Midbrain (tissue), 1 donor: ENCODE measurements at places on chromosomes 2 and 18.

- no peak for DNase-seq
Measured at GRCh38 chr2:5019324-5019723, 672.9 kb upstream of the SOX11 start.

GRCh38 chr2:164061129-164061746 lies 325.4 kb upstream of the FIGN start:
- DNase-seq: peak; percentile 56

GRCh38 chr18:45957100-45957499 lies 10.0 kb downstream of the EPG5 start:
- DNase-seq: no peak

DNA sequence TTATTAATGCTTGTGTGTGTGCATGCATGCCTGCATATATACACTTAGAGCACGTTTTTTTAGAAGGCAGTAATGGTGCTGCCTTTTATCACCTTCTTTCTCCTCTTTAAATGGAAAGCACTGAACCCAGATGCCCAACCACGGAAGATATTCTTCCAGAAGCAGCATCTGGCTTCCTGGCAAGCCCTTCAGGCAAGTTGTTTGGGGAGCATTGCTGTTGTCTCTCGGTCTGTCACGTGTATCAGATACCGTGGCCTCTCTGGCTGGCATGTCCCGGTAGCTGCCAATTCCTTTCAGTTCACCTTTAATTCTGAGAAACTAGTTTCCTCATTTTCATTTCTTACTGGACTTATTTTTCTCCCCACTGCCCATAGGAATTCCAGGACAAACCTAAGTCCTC lies 587.8 kb downstream of the ARHGAP15 start:
- DNase-seq: no peak

DNA sequence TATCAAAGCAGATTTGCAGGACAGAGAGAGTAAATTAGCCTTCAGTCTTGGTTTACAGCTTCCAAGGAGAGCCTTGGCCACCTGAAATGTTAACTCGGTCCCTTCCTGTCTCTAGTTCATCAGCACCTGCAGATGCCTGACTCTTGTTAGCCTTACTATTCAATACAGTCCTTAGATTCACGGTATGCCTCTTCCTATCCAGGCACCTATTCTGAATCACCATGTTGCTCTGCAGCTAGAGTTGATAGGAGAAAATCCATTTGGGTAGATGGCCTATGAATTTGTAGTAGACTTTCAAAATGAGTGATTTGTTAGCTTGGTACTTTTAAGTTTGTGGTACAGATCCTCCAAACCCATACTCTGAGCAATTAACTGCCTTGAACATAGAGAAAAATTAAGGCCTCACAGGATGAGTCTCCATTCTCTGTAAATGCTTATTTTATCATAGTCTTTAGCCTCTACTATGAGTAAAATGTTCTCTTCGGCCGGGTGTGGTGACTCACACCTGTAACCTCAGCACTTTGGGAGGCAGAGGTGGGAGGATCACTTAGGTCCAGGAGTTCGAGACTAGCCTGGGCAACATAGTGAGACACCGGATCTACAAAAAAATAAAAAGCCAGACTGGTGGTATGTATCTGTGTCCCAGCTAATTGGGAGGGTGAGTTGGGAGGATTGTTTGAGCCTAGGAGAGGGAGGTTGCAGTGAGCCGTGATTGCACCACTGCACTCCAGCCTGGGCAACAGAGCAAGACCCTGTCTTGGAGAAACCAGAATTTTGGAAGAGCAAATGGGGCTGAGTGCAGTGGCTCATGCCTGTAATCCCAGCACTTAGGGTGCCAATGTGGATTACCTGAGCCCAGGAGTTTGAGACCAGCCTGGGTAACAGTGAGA lies 32.9 kb downstream of the PTCD3 start:
- DNase-seq: no peak

GRCh38 chr2:37338933-37339332 lies 5.5 kb upstream of the QPCT start:
- DNase-seq: no peak

- no peak for DNase-seq
Measured at GRCh38 chr18:49460976-49461601, 644 bp upstream of the DYM start.

- DNase-seq: no peak
Measured at GRCh38 chr2:160730296-160730995, 236.8 kb upstream of the RBMS1 start.

DNA sequence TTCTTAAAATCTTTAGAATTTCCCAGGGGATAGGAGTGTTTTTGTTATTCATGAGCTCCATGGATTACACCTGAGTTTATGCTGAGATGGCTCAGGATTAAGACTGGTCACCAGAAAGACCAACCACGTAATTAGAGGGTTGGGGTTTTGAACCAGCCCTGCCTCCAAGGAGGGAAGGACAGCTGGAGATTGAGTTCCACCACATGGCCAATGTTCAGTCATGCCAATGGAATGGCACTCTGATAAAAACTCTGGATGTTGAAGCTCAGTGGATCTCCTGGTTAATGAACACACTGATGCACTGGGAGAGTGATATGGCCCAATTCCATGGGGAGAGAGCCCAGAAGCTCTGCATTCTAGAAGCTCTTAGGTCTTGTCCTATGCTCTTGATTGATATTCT lies 38.7 kb upstream of the PTPN4 start:
- no peak for DNase-seq

GRCh38 chr2:98191883-98192282 lies 104.9 kb downstream of the VWA3B start:
- no peak for DNase-seq

DNA sequence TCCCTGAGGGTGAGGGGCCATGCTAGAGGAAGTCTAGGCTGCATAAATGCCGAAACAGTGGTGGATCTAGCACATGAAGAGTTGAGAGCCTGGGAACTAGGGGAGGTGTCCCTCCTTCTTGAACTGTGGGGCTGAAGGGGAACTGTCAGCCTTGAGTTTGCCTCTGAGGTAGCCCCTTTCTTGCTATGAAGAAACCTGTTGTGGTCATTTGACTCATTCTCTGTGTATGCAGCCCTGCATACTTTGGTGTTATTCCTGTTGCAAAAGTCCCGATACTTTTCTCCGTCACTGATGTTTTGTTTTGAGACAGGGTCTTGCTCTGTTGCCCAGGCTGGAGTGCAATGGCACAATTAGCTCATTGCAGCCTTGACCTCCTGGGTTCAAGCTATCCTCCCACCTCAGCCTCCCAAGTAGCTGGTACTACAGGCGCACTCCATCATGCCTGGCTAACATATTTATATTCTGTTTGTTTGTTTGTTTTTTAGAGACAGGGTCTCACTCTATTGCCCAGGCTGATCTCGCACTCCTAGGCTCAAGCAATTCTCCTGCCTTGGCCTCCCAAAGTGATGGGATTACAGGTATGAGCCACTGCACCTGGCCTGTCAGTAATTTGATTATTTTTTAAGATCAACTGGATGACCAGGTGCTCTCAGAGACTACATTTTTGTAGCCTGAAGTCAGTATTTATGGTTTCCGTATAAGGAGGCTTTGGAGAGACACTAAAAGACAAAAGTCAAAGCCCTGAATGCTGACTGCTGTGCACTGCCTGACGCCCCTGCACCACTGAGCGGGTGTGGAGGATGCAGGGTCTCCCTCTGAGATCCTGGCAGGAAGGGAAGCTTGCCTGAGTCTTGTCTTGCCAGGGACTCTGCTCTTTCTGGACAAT lies 126.0 kb upstream of the MSH6 start:
- DNase-seq: no peak

DNA sequence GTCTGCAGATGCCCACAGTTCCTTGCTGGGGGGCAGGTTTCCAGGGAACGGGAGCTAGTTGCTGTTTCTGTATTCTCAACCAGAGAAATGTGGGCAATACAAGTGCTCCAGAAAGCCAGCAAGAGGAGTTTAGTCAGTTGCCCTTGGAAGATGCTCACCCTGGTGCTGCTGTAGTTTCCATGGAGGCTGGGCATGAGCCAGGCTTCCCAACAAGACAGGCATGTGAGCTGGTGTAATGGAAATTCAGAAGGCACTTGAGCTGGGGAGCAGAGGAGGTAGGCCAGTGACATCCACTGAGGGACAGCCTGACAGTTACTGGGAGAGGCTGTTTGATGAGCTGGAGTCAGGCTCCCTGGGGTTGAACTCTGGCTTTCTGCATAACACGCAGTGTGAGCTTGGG lies 7.7 kb downstream of the HK2 start:
- no peak for DNase-seq

GRCh38 chr2:33321236-33321771 lies 155.1 kb upstream of the RASGRP3 start:
- DNase-seq: no peak

- DNase-seq: no peak
Measured at GRCh38 chr2:37880551-37880950, 44.5 kb upstream of the RMDN2 start.

- no peak for DNase-seq
Measured at GRCh38 chr2:105873721-105874120, 129.0 kb downstream of the NCK2 start.

DNA sequence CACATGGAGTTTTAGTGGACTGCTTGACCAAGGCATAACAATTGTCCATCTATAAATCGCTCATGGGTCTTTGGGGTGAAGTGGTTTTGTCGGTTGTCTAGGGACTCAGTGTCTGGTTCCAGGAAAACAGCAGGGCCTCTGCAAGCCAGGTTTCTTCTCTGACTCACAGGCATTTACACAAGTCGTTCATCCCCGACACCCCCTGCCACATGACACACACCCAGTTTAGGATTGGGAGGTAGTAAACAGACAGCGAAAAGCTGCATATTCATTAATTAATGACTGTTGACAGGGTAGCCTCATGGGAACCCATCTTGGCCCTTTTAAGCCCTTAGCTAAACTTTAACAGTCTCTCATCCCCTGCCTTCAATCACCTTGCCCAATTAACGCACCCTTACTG lies 194.8 kb upstream of the ACVR2A start:
- DNase-seq: no peak

- DNase-seq: no peak
Measured at GRCh38 chr2:85481818-85482777, 56.9 kb upstream of the MAT2A start.

DNA sequence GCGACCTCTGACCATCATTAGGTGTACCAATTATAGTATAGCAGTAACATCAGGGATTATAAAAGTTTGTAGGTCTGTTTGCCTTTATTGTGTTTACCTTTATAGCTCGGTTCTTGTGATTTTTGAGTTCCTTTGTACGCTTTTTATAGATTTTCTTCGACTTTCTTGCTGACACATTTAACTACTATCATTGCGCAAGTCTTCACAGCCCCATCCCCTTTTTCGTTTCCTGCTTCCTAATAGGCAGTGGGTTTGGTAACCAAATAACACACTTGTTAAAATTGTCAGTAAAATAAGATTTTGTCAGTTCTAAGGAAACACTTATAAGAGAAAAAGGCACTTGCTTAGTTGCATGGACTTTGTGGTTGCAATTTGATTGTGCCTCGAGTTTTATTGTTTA lies 541.5 kb downstream of the LRP1B start:
- DNase-seq: no peak
